Heart right ventricle (tissue), 16 donors: ENCODE measurements at places on chromosomes 3 and 15. TPM values are rescaled to one million over a fixed set of nuclear protein-coding genes. Genes with fewer than 3 reads are reported as not detected.
A peak's percentile ranks its signal among the peaks of the same experiment; 100 is the strongest.

The EAF2 gene
- 3.3 TPM for total RNA-seq

DNA sequence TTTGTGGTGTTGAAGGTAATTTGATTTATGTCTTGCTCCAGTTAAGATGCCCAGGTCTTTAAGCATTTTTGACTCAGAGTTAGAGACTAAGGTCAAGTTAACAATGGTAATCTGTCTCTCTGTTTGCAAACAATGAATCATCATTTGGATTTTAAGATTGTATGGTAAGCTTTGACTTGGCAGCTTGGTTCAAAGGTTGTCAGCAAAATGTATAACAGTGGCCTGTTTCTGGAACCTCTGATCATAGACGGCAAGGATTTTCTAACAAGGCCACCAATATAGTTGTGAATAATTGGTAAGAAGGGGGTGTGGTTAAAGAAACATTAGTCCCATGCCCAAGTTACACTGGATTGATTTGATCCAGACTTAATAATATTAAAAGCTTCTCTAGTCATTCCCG, 775.2 kb upstream of the GOLIM4 start:
- DNase-seq = no peak

GRCh38 chr3:85838921-85839320, 880.1 kb downstream of the CADM2 start:
- no peak for DNase-seq

The CRYGS gene
- 0.94 TPM for total RNA-seq

The PP2D1 gene
- total RNA-seq = not detected

- no peak for DNase-seq
These were observed 21.7 kb downstream of the LRRK1 start for GRCh38 chr15:100940767-100941379.

DNA sequence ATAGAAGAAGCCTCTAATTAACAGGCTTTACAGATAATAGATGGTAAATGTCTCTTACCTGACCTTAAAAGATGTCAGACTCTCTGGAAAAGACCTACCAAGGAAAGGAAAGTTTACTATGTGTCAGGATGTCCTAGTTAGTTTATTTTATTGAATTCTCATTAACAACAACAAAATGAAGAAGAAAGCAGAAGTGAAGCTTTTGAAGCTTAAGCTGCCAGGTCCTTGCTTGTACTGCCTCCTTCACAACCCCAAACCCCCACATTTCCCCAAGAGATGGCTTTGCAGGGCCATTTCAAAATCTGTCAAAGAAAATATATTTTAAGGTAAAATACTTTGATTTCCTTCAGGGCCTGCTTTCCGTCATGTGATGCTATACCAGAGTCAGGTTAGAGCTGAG, 798.4 kb downstream of the TUSC7 start:
- no peak for DNase-seq

- DNase-seq = no peak
These were observed 9.3 kb upstream of the TOPAZ1 start for GRCh38 chr3:44232407-44232806.

The ACP3 gene
- total RNA-seq = 3.3 TPM

- no peak for DNase-seq
These were observed 302.1 kb upstream of the STT3B start for GRCh38 chr3:31230425-31231223.

DNA sequence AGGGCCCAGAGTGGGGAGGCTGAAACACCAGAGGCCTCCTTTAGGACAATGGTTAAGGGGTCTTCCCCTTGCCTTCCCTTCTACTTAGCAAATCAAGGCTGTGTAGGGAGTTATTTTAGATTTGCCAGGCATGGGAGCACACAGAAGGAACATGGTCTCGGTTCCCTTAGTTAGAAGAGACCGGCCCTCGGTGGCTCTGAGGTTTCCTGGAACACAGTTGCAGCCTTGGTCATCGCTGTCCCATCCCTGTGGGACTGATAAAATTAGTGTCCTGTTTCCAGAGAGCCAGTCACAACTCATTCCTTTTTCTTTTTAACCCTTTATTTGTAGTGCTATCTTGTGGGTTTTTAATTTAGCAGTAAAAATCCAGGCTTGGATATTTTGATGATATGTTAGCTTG, 81.4 kb downstream of the CRTC3 start:
- DNase-seq = peak; percentile 34

The MME gene
- total RNA-seq = 10.5 TPM

- DNase-seq = no peak
These were observed 174.2 kb upstream of the ATP10A start for GRCh38 chr15:26037369-26037768.

DNA sequence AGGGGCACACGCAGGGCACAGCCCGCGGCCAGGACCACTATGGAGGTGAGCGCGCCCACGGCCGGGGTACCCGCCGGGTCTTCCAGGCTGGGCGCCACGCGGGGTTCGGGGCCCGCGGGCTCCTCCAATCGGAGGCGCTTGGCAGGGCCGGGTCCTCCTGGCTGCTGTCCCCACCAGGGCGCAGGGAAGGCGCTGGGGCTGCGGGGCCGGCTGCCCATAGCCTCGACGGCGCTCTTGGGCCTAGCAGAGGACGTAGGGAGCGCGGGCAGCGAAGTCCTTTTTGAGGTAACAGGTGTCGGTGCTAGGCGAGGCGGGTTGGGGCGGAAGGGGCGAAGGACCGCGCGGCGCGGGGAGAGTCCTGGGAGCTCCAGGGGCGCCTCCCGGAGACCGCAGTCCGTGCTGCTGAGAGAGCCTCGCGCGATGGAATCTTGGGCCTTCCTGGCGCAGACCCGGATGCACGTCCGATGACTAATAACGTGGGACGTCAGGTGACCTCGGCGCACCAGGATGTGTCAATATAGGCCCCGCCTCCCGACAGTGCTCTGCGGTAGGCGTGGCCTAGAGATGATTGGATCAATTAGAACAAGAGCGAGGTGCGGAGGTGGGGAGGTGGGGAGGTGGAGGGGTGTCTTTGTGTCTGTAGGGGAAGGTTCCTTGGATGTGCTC, at the start of gene PRR23A:
PRR23A (minus strand) TSS at position 218 of the 666 bp plus-strand sequence; CDS start at position 218, 0 bp downstream.
- DNase-seq = no peak

- DNase-seq = no peak
These were observed 295.5 kb downstream of the PLOD2 start for GRCh38 chr3:145865399-145866018.

DNA sequence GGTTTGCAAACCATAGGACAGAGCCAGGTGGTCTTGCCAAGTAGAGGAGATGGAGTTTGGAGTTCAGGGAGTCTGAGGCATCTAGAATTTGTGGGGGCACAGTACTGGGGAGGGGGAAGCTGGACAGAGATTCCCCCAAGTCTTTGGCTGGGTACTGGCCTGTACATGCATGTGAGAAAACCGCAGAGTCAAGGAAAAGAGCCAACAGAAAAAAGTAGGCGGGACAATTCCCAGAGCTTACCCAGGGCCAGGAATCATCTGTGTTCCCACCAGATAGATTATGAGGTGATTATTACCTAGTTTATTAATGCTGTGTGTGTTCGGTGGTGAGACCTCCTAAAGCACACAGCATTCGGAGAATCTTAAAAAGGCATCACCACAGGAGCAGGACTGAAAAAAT, 11.3 kb downstream of the LYSMD4 start:
- DNase-seq = no peak
